ENCODE measurements at places on chromosomes 5 and 9. TPM values are rescaled to one million over a fixed set of nuclear protein-coding genes. Genes with fewer than 3 reads are reported as not detected.

The FGF10 gene
- not detected for total RNA-seq

The CNTNAP3 gene
- 6.3 TPM for total RNA-seq

The MLANA gene
- not detected for total RNA-seq

The RPP25L gene
- 19.9 TPM for total RNA-seq

The GPR151 gene
- not detected for total RNA-seq

The TMEM174 gene
- total RNA-seq, result not detected

- no peak for DNase-seq
Observed at GRCh38 chr9:127185931-127186781, 63.7 kb upstream of the ANGPTL2 start.

DNA sequence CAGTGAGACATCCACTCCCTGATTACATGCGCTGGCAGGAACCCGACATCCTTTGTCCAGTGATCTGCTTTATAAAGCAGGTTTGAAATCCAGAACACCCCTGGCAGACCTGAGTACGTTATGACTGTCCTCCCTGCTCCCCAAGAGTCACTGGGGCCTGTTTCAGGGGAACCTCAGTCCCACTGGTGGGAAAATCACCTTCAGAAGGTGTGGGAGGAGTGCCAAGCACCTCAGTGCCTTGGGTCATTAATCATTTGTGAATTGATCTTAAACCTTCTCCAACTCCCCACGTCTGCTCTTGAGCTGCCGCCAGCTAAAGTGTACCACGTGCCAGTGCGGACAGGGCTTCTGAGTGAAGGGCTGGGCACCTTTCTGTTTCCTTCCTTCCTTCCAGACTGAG lies 16.2 kb downstream of the SLC6A3 start:
- no peak for DNase-seq

DNA sequence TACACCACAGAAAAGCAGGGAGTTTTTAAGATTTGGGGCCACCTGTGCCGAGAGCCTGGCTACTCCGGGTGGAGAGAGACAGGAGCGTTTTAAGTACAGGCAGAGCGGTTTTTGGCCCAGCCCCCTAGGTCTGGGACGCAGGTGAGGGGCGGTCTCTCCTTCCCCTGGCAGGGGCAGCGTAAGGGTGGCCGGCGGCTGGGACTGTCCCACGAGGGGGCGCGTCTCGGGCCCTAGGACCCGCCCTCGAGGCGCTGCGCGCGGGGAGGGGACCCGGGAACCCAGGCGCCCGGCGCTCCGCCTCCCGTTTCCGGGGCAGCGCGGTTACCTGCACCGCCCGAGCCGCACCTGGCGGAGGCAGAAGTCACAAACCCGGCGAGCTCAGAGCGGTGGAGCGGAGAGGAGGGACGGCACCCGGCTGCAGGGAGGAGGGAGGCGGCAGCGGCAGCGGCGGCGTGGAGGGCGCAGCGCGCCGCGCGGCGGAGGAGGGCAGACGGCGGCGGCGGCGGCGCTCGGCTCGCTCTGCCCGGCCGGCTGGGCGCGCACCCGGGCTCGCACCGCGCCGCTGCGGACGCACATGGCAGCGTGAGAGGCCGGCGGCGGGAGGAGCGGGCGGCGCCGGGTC lies at the start of gene WWC1:
WWC1 (plus strand) TSS at position 304 of the 622 bp plus-strand sequence. CDS start 508 bp downstream, outside the sequence.
- DNase-seq, result peak; percentile 99

DNA sequence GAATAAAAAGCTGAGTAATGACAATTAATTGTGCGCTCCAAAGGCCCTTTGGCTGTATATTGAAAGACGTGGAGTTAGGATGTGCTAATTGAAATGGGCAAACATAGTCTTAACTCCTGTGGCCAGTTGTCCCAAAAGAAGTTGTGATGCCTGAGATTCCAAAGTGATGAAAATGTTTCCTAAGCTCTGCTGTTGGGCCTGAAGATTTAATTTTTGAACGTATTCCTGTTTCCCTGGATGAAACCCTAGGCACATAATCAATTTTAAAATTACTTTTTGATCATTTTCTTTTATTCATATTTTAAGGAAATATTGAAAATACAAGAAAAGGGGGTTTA lies 87.9 kb downstream of the PRDM6 start:
- DNase-seq, result no peak

- no peak for DNase-seq
Observed at GRCh38 chr9:114220061-114220541, 64.8 kb downstream of the COL27A1 start.

- DNase-seq, result no peak
Observed at GRCh38 chr5:83662558-83662957, 58.1 kb downstream of the HAPLN1 start.

- DNase-seq, result peak; percentile 60
Observed at GRCh38 chr5:87121304-87122150, 146.2 kb upstream of the RASA1 start.

DNA sequence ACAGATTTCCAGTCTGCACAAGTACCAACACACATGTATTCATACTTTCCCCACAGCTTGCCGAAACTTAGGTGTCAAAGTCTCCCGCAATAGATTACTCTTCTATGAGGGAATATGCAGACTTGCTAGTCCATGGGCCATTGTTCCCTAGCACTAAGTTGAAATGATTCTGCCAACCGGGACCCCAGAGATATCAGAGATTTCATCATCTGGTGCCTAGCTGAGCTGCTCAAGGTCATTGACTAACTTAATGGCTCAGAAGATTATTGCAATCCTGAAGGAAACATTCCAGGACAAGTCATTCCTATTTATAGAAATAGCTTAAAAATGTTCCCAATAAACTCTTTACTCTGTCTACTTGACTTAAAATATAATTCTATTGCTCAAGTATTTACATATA lies 202.6 kb downstream of the PIK3R1 start:
- no peak for DNase-seq

- DNase-seq, result no peak
Observed at GRCh38 chr5:35098214-35098613, 50.5 kb upstream of the AGXT2 start.

DNA sequence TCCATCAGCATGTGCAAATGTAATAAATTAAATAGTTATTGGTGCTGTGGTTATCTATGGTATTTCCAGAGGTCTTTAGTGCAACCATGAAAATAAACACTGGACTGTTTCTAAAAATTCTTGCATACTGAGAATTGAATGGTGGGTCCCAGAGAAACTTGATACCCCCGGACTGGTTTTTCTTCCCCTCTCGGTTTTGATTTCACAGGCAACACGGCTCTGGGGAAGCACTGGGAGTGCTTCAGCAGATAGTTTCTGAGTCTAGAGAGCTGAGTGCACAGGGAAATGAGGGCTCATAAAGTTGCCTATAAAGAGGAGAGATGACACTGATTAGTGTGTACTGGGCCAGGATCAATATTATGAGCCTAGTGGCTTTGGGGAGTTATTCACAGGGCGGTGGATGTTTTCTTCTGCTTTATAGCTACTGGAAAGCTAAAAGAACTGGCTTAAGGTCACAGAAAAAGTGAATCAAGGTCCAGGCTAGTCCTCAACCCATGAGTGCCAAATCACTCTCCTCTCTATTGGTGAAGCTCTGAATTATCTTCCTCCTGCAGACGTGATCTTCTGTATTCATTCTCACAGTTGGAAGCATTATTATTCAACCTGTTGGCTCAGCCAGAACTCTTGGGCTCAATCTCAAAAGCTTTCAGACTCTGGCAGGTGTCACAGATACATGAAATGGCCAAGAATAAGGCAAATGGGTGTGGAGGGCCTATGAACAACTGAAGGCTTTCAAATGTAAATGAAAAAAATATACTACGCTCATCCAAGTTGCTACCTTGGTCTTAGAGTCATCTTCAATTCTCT lies 170.2 kb upstream of the HMHB1 start:
- no peak for DNase-seq

DNA sequence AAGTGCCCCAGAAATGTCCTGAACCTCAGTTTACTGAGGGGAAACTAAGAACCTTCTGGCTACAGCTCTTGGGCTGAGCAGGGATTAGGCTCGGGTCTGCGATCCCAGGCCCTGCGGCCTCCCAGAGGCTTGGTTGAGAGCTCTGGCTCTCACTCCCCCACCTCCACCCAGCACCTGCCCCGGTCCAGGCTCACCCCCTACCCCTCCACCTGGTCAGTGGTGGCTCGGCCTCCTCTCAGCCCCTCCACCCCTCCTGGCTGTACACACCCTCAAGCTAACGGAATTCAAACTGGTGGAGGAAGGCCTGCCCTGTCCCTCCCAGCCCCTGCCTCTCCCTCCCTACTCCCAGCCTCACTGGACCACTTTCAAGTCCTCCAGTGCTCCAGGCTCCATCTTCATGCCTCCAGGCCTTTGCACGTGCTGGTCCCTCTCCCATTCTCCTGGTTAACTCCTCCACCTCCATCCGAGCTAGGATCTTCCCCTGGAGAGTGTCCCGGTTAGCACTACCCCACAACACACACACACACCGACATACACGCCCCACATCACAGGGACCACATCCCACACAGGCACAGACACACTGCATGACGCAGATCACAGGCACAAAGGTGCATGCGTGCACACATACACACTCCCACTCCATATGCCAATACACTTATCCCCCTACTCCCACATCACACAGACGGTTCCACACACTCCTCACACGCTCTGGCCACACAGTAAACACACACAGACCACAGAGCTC lies 130.9 kb downstream of the C9orf50 start:
- no peak for DNase-seq
